Activated CD4-positive, alpha-beta T cell treated with anti-CD3 and anti-CD28 coated beads, Interleukin-2, amount 50 U/mL, for 24 hours (primary cell): ENCODE measurements at places on chromosomes 2 and 18.

DNA sequence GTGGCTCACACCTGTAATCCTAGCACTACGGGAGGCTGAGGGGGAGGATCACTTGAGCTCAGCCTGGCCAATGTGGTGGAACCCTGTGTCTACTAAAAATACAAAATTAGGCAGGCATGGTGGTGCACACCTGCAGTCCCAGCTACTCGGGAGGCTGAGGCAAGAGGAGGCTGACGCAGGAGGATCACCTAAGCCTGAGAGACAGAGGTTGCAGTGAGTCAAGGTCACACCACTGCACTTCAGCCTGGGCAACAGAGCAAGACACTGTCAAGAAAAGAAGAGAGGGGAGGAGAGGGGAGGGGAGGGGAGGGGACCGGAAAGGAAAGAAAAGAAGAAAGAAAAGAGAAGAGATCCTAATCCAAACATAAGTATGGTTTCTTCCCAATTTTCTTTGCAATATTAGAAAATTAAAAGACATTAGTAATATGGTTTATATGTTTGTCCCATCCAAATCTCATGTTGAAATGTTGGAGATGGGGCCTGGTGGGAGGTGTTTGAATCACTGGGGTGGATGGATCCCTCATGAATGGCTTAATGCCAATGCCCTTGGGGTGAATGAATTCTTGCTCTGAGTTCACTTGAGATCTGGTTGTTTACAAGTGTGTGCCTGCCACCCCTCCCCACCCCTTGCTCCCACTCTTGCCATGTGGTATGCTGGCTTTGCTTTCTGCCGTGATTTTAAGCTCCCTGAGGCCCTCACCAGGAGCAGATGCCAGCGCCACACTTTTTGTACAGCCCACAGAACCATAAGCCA, 50.7 kb downstream of the TRIP12 start:
- DNase-seq = no peak

- DNase-seq = no peak
These were observed 4.3 kb downstream of the CKAP2L start for GRCh38 chr2:112760149-112760548.

GRCh38 chr18:45566025-45566740, 49.1 kb upstream of the SLC14A2 start:
- DNase-seq = no peak

GRCh38 chr2:142629193-142629592, 248.3 kb upstream of the KYNU start:
- DNase-seq = no peak

DNA sequence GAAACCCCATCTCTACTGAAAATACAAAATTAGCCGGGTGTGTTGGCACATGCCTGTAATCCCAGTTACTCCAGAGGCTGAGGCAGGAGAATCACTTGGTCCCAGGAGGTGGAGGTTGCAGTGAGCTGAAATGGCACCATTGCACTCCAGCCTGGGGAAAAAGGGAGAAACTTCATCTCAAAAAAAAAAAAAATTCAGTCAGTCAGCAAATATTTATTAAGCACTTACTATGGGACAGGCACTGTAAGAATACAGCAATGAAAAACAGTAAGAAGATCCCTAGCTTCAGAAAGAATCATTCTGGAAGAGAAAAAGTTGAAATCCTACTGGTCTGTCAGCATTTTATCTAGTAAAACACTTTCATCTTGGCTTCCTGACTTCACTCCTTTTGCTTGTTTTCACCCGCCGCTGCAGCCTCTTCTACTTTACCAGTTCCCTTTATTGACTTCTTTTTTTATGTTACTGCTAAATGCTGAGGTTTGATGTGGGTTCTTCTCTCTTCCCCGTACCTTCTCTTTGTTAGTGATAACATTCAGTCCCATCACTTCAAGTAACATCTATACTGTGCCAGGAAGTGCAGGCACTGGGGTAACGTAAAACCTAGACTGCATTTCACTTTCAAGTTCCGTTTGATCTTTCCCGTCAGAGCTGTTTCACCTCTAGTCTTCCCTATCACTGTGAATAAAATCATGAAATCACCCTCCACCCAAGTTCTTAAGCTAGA, 10.8 kb upstream of the TAF4B start:
- DNase-seq = no peak

DNA sequence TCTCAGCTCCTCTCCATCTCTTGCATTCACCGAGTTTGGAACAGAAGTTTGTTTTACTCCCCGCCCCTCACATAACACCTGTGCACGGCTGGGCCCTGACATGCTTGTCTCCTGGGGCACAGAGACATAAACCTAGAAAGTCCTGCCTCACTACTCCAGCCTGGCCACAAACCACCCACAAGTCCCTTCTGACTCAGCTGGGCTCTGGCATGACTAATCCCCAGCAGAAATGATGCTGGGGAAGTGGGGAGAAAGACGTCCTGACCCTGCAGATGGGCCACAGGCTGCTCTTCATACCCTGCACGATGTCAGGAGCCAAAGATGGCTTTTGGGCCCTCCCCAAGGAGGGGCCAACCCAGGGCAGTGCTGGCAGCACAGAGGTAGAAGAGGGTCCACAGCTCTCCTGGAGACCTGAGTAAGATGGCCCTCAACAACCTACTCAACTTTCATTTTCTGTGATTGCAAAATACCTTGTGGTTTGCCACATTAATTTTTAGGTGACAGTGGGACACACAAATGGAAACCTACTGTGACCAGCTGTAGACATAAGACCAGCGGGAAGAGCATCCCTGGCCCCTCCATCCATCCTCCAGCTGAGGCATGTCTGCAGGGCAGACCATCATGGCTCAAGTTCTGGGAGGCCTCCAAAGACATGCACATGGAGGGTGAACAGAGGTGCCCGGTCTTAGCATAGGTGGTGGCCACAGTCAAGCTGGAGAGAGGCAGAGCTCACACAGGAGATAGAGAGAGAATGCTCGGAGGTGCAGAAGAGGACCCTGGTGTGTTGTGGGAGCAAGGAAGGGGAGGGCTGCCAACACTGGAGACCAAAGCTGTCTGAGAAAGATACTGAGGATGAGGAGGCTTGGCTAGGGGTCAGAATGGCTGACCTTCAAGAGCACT, 40.0 kb downstream of the DNMT3A start:
- DNase-seq = peak; percentile 70

DNA sequence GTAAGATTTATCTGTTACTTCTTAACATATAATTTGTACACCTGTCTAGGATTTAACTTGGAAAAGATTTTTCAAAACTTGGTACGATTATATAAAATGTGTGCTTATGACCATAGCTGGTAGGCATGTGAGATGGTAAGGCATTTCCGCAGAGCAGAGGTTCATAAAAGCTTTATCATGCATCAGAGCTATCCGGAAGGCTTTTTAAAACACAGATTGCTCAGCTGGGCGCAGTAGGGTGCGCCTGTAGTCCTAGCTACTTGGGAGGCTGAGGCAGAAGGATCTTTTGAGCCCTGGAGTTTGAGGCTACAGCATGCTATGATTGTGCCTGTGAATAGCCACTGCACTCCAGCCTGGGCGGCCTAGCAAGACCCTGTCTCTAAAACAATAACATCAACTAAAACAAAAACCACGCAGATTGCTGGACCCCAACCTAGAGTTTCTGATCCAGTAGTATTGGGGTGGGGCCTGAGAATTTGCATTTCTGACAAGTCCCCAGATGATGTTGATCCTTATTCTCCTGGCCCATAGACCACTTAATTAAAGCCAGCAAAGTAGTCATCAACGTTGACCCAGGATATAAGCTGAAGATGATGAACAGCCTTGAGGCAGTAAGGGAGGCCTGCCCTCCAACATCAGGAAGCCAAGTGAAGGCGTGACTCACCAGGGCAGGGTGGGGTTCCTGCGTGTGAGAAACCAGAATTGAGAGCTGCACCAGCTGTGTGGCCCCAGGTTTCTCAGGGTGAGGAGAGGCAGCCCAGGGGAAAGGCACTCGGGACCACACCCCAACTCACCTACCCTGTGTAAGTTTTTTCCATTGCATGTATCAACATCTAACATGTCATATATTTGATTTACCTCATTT, 21.6 kb upstream of the SLC20A1 start:
- DNase-seq = no peak

- DNase-seq = no peak
These were observed 31.3 kb downstream of the REV1 start for GRCh38 chr2:99458529-99458928.

GRCh38 chr2:26712486-26713465, 20.3 kb downstream of the KCNK3 start:
- DNase-seq = no peak

GRCh38 chr18:44258576-44258975, 422.1 kb upstream of the SETBP1 start:
- no peak for DNase-seq

GRCh38 chr2:238949710-238950345, 101.9 kb downstream of the TWIST2 start:
- DNase-seq = no peak

DNA sequence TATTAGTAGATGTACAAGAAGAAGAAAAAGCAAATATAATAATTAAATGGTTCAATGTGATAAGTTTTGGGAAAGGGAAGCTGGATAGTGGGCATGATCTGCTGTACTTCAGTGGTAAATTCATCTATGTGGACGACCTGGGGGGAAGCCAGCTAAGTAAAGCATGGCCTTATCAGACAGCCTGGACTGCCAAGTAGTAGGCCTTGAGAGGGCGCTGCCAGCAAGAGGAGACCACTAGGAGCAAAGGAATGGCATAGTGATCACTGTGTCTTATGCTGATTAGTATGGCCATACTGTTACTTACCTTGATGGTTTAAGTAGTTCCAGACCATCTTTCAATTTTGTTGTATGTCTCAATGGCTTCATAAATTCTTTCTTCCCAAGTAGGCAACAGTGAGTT, 287.6 kb downstream of the SETBP1 start:
- DNase-seq = no peak
